ENCODE measurements at places on chromosomes 12 and 14.

DNA sequence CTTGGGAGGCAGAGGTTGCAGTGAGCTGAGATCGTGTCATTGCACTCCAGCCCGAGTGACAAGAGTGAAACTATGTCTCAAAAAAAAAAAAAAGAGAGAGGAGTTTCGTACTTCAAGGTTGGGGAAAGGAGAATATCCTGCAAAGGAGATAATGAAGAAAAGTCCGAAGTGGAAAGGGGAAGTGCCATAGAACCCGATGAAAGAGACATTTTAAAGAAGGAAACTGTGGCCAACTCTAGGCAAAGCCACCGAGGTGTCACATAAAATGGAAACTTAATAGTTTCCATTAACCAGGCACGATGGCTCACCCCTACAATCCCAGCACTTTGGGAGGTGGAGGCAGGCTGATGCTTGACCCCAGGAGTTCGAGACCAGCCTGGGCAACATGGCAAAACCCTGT lies 15.0 kb upstream of the LTBP2 start:
- no peak for DNase-seq

GRCh38 chr12:96075560-96075959 lies 40.2 kb upstream of the LTA4H start:
- no peak for DNase-seq

- DNase-seq: no peak
Observed at GRCh38 chr14:50047274-50047676, 69.1 kb downstream of the VCPKMT start.

DNA sequence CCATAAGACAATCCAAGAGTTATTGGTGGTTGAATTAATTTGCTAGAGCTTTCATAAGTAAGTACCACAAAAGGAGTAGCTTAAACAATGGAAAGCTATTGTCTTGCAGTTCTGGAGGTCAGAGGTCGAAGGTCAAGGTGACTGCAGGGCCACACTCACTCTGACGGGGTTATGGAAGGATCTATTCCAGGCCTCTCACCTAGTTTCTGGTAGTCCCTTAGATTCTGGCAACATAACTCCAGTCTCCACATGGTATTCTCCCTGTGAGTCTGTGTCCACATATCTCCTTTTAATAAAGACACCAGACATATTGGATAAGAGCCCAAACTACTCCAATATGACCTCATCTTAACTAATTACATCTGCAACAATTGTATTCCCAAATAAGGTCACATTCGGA lies 273.4 kb downstream of the FOXN3 start:
- no peak for DNase-seq
